M059J (cell line): ENCODE measurements at places on chromosomes 6 and 20. TPM values are rescaled to one million over a fixed set of nuclear protein-coding genes. Genes with fewer than 3 reads are reported as not detected.

- no peak for DNase-seq
Measured at GRCh38 chr6:119113961-119114360, 35.5 kb upstream of the FAM184A start.

DNA sequence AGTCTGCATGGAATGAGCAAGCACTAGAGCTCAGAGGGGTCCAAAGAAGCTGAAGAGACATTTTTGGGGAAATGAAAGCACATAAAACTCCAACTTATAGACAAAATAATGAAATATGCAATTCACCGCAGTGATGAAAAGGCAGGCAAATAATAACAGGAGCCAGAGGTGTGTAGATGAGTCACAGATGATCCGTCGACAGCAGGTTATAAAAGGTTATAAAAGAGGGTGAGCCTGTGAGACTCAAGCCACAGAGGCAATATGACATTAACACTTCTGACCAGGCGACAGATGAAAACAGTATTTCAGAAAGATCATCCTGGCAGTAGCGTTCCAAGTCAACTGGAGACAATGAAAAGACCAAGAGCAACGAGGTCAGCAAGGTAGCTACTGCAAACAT is 35.8 kb upstream of the ANKRD60 start:
- no peak for DNase-seq

- DNase-seq, result peak; percentile 2
Measured at GRCh38 chr6:88220493-88220892, 54.3 kb upstream of the CNR1 start.

GRCh38 chr6:19998541-19998940 is 161.4 kb downstream of the ID4 start:
- DNase-seq, result no peak

PLCB4 gene
- total RNA-seq, result 8.0 and 16.1 TPM in 2 replicates

MEP1A gene
- total RNA-seq, result not detected in 2 replicates

DNA sequence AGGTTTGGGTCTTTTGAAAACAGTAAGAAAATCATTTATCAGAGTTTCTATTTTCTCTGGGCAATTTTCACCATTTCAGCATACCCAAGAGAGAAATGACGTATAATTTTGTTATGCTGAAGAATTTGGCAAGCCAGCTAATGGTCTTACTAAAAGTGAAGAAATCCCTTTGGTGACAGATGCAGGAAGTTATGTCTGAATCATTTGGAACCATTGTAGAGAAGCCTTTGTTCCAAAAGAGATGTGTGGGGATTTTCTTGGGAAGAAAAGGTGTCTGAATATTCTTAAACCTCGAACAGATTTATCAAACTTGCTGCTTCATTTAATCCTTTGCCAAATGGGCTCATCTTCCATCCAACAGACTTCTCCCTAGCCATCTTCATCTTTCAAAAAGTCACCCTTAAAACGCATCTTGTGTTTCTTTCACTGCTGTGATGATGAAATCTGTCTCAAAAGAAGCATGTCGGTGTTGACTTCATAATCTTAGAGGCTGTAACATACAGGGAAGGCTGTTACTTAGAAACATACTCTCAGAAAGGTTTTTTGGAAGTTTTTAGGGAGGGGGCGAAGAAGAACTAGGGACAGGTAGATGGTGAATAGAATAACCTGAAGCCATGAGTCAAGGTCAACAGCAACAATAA is 39.5 kb downstream of the CITED2 start:
- DNase-seq, result peak; percentile 84

DNA sequence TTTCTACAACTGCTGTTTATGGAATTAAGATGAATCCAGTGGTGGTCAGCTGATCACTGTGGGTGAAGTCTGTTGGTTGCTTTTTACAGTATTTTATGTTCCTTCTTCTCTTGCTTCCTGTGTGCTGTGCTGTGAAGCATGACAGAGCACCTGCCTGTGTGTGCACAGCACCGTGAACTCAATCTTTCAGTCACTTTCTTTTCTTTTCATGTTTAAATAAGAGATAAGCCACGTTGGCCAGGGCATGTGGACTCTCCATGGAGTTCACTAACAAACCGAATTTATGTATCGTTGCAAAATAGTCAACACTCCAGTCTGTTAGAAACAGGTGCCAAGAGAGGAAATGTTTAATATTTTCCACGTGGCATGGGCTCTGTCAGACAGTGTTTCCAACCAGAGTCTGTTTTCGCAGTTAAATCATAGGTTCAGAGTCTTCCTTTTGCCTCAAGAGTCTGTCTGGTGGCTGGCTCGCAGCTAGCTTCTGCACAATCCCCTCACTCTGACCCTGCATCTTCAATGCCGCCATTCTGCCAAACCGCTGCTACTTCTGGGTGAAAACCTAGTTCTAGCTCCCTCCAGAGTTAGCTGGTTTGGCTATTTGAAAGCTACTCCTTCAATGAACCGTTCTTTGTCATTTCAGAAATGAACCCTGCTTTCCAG is 73.2 kb downstream of the QRSL1 start:
- no peak for DNase-seq

DNA sequence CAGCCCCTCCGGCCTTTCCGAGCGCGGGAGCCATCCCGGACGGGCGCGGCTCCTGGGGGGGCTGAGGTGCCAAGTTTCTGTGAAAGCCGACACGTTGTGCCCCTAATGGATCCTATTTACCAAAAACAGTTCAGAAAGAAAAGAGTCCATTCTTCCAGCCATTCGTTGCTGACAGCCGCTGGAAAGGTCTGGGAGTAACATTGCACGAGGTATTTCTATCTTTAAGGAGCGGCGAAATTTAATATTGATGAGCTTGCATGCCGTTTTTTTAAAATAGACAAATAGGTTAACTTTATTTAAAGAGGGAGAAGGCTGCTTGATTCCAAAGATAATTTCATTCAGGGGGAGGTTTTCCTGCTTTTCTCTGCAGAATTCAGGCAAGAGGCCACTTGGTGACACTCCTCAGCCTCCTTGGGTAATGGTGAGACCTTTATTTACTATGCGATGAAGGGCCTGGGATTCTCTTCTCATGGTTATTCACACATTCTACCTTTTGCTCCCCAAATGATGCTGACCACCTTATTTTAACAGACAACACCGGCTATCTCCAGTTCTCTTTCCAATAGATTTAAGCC is 988 bp downstream of the TIAM2 start:
- DNase-seq, result peak; percentile 41

- DNase-seq, result peak; percentile 91
Measured at GRCh38 chr6:27890445-27891319, 21.5 kb downstream of the OR2B2 start.

GRCh38 chr6:11064836-11065235 is 20.7 kb upstream of the ELOVL2 start:
- DNase-seq, result no peak

GNMT gene
- total RNA-seq, result 0.54 TPM in 1 of 2 replicates, not detected in the other

HTR1E gene
- not detected in 2 replicates for total RNA-seq

MUC21 gene
- total RNA-seq, result not detected in 2 replicates

SLC26A8 gene
- 0.10 TPM in 1 of 2 replicates, not detected in the other for total RNA-seq

DNA sequence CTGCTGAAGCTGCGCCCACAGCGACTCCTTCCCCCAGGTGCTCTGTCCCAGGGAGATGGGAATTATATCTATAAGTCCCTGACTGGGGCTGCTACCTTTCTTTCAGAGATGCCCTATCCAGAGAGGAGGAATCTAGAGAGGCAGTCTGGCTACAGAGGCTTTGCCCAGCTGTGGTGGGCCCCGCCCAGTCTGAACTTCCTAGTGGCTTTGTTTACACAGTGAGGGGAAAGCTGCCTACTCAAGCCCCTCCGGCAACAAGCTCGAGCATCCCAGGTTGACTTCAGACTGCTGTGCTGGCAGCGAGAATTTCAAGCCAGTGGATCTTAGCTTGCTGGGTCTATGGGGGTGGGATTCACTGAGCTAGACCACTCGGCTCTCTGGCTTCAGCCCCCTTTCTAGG is 152.5 kb upstream of the MAP3K7 start:
- no peak for DNase-seq

DNA sequence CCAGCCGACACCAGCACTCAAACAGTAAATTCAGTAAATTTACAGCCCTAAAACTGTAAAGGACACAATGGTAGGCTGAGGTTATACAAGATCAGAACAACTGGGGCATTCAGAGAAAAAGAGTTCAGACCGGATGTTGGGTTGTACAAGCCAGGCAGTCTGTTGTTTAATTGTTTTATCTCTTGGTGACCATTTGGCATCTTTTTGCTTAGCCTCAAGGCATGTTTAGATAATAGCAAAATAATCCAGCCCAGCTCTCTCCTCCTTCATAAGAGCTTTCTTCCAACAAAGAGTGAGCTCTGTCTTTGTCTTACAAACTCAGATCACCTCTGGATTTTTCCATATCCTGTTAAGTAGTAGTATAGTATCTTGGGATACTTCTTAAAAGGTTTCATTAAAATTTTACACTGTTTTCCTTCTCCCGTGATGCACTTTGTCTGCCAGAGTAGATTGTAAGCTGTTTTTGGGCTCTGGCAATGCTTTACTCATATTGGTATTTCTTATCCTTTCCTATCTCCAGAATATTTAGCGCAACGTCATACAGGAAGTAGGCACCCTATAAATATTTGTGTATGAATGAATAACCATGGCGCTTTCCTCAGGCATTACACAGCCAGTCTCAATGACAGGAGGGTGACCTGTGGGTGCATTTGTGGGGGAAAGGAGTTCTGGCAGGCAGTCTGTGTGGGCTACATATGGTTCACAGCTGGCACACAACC is 35.6 kb upstream of the TRAM2 start:
- peak; percentile 97 for DNase-seq

- no peak for DNase-seq
Measured at GRCh38 chr20:4375881-4376280, 345.8 kb upstream of the PRND start.

DNA sequence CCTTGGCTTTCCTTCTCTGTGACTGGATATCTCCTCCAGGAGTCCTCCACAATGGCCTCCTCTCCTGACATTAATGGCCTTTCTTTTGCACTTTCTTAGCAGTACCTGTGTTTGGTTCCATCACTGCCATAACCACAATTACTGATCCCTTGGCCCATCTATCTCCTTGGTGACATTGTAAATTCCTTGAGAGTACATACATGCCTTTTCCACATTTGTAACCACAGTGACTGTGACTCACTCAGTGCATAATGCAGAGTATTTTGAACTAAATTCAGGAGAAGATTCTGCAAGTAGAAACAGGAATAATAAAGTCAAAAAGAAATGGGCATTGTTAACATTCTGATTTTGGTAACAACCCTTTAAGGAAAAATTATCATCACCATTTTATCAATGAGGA is 197.2 kb upstream of the SOX4 start:
- DNase-seq, result peak; percentile 90

- DNase-seq, result peak; percentile 52
Measured at GRCh38 chr6:146028252-146028795, 538 bp upstream of the GRM1 start.

DNA sequence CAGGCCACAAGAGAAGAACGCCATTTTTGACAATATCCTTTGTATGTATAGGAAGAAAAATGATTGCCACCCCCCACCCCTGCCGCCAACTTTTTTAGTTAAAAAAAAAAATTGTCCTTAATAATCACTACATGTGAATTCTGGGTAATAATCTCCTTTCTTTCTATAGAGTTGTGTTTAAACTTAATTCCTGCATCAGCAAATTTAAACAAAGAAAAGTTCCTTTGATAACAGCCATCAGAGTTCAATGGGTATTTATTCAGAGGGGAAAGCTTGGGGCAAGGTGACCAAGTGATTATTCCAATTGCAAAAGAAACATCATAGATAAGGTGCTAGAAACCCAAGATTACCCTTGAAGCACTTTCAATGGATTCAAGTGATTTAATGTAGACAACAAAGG is 47.0 kb downstream of the GCLC start:
- no peak for DNase-seq

- no peak for DNase-seq
Measured at GRCh38 chr6:43258180-43258579, 14.9 kb downstream of the TTBK1 start.

DNA sequence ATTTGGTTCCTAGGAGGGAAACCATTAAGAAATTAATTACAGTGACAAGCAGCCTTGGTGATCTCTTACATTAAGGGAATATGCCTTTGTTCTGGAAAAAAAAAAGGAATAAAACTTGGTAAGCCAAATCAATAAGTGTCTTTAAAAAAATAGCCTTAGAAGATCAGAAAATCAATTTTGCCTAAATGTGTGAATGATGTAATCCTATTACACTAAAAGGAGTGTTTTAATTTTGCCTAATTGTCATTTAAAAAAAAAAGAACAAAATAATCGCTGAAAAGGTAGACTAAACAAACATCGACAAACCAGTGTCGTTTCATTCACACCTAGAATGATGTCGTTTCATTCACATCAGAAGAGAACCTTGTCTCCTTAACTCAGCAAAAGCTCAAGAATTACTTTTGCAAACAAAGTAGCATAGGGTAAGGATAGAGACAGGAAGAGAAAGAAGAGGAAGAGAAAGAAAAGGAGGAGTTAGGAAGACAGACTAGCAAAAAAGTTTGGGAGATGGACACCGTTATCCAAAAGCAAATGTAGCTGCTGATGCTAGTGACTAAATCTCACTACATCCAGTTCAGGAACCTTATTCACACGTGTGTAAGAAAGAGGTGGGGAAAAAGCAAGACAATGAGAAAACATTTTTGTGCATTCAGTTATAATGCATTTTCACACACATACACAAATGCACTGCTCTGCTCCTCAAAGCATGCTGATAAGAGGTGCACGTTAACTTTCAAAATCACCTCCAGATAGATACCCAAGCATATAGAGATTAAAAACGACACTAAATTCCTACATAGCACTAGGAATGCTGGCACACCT is 60.6 kb downstream of the HIVEP2 start:
- peak; percentile 12 for DNase-seq

TMEM244 gene
- total RNA-seq, result not detected in 2 replicates

DNA sequence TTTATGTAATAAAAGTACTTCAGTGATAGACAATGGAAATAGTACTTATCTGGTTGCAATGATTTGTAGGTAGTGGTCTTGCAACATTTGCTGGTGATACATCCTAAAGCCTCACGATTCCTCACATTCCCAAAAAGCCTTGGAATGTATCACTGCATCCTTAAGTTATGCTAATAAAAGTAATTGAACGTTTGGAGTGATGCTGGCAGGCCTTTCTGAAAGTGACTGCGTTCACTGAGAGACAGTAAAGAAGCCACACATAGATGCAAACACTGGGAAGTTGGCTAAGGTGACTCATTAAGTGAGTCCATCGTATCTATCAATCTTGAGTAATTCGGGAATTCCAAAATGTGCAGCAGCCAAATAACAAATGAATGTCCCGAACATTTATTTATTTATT is 444.1 kb upstream of the SOX4 start:
- DNase-seq, result peak; percentile 80

PPIL4 gene
- 42.0 and 52.9 TPM in 2 replicates for total RNA-seq

DNA sequence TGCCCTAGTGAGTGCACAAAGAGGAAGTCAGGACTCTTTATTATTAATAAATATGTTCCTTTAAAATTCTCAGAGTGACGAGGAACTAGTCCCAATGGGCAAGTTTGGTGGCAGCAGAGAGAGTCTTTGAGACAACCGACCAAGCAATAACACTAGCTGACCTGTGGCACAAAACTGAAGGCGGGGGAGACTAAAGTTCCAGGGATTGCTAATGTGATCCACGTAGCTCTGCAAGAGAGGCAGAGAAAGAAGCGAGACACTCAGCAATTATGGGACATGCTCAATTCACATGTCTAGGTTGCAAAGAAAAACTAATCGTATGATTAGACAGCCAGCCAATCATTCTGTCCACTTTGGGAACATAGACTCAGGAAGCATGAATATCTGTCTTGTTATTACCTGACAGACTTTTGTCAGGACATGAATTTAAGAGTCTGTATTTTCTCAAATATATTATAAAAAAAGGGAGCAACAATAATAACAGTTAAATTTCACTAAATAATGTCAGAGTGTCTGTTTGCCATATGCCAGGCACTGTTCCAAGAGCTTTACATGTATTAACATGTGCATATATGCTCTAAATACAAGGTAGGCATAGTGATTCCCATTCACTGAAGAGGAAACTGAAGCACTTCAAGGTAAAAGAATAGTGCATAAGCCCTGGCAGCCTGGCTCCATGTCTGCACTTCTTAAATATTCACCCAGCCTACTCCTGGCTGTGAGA is 81.0 kb downstream of the COL9A1 start:
- DNase-seq, result no peak

SOX4 gene
- 19.3 and 26.3 TPM in 2 replicates for total RNA-seq
